Astrocyte of the cerebellum (primary cell): ENCODE measurements at places on chromosomes 3 and 15.

DNA sequence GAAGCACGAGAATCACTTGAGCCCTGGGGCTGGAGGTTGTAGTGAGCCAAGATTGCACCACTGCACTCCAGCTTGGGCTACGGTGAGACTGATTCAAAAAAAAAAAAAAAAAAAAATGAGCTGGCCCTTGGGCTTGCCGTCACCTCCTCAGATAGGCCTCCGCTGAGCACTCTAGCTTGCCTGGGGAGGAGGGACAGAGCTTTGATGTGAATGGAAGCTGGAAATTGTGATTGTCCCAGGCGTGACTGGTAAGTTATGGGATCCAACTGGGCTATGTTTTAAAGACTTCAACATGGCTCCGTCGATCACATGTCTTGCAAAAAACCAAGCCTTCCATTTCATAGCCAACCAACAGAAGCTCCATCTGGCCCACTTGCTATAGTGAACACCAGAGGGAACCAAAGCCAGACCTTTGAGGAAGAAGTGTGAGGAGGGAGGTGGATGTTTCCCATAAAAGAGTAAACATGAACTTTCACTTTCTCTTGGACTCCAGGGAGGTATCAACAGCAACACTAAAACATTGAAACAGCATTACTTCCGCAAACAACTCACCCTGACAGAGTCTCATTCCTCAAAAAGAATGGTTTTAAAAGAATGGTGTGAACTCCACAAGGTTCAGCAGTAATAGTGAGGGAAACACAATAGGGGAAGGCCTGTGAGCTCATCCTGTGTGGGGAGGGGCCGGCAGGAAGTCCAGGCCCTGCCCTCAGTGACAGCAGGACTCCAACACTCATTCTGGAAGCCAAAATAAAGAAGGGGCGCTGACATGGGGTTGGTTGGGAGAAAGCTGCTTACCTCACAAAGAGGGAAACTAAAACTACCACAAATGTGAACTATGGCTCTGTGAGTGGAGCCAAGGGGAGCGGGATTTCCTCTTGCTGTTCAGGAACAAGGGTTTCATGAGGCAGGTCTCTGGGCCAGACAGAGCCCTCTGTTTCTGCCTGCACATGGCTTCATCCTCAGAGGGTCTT is 59.2 kb upstream of the IL12A start:
- peak; percentile 55 for DNase-seq

- DNase-seq = no peak
These were observed 26.3 kb downstream of the CHCHD6 start for GRCh38 chr3:126730376-126730775.

GRCh38 chr3:189165092-189165612 is 6.6 kb upstream of the TPRG1 start:
- DNase-seq = no peak

GRCh38 chr15:58407236-58407775 is 24.5 kb upstream of the LIPC start:
- DNase-seq = no peak

- peak; percentile 24 for DNase-seq
These were observed 51.0 kb downstream of the ZDHHC19 start for GRCh38 chr3:196159952-196160804.

DNA sequence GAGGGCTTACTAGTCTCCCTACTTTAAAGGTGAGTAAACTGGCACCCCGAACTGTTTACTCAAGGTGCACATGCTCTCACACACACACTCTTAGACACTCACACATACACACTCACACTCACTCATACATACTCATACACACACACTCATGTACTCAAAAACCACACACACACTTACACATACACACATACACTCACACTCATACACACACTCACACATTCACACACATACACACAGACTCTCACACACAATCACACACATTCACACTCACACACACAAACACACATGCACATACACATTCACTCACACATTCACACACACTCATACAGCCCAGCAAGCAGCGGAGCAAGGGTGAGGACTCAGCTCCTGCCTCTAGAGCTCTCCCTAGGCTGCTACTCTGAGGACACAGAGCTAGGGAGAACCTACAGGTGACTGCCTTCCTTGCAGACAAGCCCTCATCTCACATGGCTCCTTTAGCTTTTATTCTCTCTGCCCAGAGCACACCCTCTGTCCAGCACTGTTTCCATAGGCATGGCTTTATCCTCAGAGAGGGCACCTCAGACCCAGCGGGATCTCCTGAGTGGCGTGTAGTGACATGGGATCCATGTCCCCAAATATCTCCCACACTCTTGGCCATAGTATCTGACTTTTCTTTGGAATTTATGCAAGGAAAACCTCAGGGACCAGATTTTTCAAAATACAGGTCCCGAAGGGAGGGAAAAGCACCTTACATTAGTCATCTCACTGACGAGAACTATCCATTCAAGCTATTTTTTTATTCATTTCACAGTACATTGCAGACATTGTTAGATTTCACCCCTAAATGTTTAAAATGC is 26.2 kb upstream of the ATG7 start:
- DNase-seq = no peak

DNA sequence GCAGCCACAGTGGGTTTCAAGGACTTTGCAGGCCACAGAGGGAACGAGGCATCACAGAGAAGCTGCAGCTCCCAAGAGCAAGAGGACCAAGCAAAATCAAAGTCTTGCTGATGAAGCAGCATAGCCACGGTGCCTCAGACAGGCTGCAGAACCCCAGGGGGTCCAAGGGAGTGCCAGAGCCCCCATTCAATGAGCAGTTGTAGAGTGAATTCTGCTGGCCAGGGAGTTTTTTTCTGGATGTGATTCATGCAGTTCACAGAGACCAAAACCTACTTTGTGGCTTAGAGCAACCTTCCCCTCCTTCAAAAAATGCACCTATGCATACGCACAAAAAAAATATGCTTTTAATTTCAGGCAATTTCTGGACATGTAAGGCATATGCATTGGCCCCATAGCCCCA is 409.0 kb downstream of the VPS13C start:
- peak; percentile 68 for DNase-seq

- peak; percentile 29 for DNase-seq
These were observed at the start of the genes EFL1 and SAXO2 for GRCh38 chr15:82262422-82263026. EFL1 (minus strand) TSS chr15:82262734; CDS start chr15:82261778, 956 bp downstream. SAXO2 (plus strand) TSS chr15:82262818; CDS start chr15:82262880, 62 bp downstream.

- DNase-seq = no peak
These were observed 101.0 kb downstream of the CADPS start for GRCh38 chr3:62774221-62774620.

DNA sequence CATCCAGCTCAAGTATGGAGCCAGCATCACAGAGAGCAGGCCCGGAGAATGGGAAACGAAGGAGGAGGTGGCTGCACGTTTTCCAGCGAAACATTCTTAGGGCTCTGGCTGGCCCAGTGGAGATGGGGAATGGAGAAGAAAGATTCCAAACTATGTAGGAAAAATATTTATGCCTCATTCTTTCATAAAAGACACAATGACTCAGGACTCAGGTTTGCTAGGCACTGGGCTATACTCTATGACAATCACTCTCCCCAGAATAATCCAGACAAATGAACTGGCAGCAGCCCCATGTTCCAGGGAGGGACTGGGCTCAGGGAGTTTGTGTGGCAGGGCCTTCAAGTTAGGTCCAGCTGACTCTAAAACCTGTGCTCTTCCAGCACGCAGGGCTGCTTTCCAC is 110.8 kb upstream of the RAD18 start:
- DNase-seq = no peak

DNA sequence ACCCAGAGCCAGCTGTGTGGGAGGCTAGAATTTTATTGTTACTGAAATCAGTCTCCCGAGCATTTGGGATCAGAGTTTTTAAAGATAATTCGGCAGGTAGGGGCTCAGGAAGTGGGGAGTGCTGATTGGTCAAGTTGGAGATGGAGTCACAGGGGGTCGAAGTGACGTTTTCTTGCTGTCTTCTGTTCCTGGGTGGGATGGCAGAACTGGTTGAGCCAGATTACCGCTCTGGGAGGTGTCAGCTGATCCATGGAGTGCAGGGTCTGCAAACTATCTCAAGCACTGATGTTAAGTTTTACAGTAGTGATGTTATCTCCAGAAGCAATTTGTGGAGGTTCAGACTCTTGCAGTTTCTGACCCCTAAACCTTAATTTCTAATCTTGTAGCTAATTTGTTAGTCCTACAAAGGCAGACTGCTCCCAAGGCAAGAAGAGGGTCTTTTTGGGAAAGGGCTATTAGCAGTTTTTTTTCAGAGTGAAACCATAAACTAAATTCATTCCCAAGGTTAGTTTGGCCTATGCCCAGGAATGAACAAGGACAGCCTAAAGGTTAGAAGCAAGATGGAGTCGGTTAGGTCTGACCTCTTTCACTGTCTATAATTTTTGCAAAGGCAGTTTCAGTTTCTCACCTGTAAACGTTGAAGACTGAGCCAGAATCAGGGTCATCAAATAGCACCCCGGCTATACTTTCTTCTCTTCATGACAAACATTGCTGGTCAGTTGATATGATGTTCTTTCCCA is 28.2 kb downstream of the FLNB start:
- DNase-seq = no peak

DNA sequence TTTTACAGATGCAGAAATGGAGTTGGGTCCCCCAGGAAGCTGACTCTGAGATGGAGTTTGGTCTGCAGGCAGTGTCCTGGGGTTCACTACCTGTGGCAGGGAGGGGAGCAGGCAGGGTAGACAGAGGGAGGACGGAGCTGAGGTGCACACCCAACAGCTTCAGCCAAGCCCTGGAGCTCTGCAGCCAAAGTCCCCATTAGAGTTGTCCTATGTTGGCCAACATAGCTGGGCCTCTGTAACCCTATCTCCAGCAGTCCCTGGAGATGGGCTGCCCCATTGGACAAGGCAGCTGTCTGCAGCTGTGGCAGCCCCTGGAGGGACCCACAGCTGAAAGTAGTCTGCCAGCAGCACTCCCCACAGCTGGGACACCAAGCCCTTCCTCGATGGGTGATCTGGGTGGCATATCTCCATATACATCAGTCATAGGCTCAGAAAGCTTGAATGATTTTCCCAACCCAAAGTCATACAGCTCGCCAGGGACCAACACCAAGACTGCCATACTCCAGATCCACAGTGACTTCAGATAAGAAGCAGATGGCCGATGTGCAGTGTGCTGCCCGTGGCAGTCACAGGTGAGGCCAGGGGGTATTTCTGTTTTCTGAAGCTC is 31.9 kb downstream of the STARD5 start:
- DNase-seq = no peak

DNA sequence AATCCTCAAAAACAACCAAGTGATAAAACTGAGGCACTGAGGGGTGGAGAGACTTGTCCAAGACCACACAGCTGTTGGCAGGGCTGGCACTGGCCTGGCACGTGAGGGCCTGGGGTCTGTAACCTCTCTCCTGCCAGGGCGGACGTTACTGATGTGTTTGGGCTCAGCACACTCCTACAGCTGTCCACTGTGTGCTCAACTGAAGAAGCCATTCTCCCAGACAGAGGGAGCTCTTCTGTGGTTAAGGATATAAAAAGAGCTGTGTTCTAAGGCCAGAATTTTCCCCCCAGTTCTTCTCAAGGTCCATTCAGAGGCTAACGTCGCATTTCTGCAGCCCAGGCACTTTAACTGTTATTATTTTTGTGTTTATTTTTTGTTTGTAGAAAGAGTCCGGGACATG is 429.0 kb upstream of the ATP11B start:
- peak; percentile 16 for DNase-seq

DNA sequence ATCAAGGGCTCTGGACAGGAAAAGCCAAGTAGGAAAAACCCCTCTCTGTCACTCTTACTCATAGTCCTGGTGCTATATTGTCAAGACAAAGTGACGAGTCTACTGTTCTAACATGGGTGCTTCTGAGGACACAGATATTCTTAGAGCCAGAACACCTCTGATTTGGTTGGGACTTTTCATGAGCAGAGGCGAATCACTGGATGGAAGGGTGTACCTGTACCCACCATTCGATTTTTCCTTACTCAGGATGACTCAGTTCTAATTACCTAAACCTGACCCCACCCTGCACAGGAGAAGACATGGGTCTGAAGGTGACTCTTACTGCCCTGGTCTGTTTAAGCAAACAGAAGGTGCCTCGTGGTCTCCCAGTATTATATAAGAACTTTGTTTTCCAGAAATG is 58.5 kb downstream of the ABCC5 start:
- DNase-seq = no peak

DNA sequence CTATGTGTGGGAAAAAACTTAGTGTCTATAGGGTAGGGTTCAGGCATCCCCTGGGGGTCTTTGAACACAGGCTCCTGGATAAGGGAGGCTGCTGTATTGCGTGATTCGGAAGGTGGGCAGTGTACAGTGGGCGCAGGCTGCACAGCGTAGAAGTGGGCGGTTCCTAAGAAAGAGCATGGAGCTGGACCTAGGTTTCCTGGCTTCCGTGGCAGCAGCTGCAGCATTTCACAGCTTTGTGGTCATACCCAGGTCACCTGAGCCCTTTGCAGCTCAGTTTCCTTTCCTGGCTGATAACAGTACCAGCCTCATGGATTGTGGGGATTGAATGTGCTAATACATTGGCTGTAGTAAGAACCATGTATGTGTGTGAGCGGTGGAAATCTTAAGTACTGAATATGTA is 22.2 kb downstream of the CFAP100 start:
- DNase-seq = no peak

DNA sequence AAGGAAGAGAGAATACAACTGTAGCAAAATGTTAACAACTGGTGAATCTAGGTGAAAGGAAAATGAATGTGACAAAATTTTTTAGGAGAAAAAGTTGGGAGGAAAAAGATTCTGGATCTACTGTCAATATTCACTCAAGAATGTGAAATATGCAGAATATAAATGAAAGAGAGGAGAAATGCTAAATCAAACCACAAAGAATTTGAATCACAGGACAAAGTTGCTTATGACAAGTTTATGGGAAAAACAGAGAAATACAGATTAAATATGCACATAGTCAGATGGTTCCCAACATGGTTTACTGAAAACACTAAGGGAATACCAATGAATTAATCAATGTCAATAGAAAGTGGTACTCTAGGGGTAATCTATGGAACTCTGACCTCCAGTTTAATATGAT is 27.6 kb downstream of the C3orf33 start:
- DNase-seq = no peak

DNA sequence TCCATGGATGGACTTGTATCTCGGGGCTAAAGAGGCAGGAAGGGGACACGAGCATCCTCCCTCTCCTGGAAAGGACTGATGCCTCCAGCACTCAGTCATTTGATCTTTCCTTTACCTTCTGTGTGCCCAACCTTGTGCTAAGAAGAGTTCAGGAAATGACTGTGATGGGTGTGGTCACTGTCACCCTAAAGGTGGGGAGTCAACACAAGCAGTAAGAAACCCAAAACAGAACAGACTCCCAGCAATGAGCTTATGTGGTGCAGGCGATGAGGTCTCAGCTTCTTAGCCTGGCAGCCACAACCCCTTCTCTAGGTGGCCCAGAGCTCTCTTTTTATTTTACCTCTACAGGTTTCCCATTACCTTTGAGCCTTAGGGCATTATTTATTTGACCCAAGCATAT is 3.8 kb downstream of the MPI start:
- no peak for DNase-seq

- DNase-seq = peak; percentile 9
These were observed 29.0 kb downstream of the CCDC33 start for GRCh38 chr15:74265046-74265639.

DNA sequence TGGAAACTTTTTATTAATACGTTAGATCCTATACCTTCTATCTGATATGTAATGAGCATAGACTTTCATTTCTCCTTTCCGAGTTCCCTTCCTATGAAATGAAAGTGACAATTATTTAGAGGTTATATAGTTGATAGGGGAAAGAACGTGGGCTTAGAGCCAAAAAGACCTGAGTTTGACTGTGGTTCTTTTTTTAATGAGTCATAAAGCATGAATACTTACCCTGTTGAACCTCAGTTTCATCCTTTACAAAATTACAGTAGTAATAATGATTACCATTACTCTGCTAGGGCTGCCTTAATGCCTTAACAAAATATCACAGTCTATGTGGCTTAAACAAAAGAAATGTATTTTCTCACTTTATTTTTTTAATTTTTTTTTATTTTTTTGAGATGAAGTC is 75.9 kb downstream of the AGBL1 start:
- no peak for DNase-seq
